Activated CD4-positive, alpha-beta T cell treated with anti-CD3 and anti-CD28 coated beads, Interleukin-2, Interleukin-6, amounts not matched to agents 100 ng/mL and 50 ng/mL, durations not matched to agents 16 hours and 8 hours (primary cell): ENCODE measurements at places on chromosomes 3 and 15.

GRCh38 chr15:44596511-44597010 lies 59.6 kb downstream of the EIF3J start:
- DNase-seq = peak; percentile 25

GRCh38 chr3:29083676-29084075 lies 197.2 kb upstream of the RBMS3 start:
- no peak for DNase-seq

- DNase-seq = no peak
These were observed 124.0 kb upstream of the PLXNA1 start for GRCh38 chr3:126858887-126859286.

GRCh38 chr15:59516655-59517461 lies 78.9 kb downstream of the FAM81A start:
- DNase-seq = no peak

GRCh38 chr3:123664753-123665152 lies 79.9 kb upstream of the HACD2 start:
- no peak for DNase-seq

DNA sequence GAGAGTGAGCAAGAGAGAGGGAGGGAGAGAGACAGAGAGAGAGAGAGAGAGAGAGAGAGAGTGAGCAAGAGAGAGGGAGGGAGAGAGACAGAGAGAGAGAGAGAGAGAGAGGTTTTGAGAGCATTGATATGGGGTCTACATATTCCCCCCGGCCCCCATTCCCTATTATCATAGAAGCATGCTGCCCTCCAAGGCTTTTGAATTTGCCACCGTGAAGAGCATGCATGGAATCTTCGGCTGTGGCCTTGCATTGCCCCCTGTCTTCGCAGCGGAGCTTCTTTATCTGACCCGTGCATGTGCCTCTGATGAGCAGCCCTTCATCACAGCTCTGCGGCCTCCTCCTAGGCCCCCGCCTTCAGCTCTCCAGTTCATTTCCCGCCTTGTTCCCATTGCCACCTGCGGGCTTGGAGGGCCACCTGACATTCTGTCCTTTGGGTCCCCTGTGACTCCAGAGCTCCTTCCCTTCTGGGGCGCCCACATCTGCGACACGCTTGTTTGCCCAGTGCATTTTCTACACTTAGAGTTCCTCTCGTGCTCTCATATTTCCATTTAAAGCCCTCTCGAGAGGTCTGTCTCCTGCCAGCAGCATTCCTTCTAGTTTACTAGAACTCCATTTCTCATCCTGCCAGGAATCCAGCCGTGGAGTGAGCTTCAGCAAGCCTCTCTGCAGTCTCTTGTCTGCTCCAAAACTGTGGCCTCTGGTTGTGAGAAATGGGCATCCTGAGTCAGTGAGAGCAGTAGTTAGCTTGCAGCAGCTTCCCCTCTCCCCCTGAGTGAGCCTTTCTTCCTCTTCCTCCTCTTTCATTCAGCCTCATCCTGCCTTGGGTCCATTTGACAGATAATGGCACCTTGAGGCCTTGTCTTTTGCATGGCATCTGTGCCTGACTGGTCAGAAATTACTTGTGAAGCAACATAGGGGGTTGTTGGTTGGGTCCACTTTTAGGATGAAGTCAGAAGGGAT lies 25.3 kb downstream of the LPP start:
- DNase-seq = no peak

DNA sequence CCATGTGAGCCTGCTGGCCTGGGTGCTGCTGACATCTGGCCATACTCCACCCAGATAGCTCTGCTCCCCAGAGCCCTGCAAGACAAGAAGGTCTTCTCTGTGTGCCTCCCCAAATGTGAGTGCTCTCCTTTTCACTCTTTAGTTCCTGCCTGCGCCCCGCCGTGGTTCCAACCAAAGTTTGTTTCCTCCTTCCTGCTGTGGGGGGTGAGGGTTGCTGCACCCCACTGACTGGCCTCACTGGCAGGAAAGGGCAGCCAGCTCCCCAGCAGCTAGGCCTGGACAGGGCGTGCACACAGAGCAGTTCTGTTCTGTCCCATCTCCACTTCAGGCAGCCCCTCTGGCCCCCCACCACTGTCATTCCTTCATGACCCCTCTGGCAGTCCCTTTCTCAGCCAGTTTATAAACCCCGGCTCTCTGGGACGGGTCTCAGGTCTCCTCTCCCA lies 5.4 kb upstream of the CCDC174 start:
- no peak for DNase-seq
